AG04449 (cell line): ENCODE measurements at places on chromosomes 5 and 9.

DNA sequence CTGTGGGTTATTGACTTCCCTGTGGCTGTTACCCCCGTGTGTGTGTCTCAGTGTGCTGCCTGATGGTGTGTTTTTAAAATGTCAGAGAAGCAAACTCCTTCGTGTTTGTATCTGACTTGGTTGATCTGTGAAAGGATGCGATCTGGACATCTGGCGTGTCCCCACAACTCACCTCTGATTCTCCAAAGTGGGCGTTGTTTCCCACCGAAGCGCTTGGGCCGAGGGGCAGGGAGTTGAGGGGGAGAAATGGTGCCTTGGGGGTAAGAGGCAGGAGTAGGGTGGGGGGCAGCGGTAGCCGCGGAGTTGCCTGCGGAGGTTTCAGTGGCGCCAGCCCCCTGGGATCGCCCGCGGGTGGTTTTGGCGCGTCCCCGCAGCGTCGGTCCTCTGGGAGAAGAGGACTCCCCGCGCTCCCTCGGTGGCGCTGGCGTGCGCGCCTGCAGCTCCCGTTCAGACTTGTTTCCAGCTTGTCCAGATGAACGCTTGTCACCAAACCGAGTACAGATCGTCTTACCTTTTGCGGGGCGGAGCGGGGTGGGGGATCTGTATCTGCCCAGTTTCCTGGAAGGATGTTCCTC, 1.1 kb downstream of the MAST4 start:
- no peak for DNase-seq

- no peak for DNase-seq
Measured at GRCh38 chr5:175860531-175861045, 10.8 kb upstream of the CPLX2 start.

- DNase-seq = no peak
Measured at GRCh38 chr5:626850-627249, 14.7 kb downstream of the CEP72 start.

- DNase-seq = no peak
Measured at GRCh38 chr5:42640835-42641234, 115.8 kb upstream of the CCDC152 start.

GRCh38 chr5:169281625-169282024, 19.3 kb downstream of the SLIT3 start:
- no peak for DNase-seq

GRCh38 chr5:173888473-173889131, 453 bp downstream of the CPEB4 start:
- DNase-seq = no peak

DNA sequence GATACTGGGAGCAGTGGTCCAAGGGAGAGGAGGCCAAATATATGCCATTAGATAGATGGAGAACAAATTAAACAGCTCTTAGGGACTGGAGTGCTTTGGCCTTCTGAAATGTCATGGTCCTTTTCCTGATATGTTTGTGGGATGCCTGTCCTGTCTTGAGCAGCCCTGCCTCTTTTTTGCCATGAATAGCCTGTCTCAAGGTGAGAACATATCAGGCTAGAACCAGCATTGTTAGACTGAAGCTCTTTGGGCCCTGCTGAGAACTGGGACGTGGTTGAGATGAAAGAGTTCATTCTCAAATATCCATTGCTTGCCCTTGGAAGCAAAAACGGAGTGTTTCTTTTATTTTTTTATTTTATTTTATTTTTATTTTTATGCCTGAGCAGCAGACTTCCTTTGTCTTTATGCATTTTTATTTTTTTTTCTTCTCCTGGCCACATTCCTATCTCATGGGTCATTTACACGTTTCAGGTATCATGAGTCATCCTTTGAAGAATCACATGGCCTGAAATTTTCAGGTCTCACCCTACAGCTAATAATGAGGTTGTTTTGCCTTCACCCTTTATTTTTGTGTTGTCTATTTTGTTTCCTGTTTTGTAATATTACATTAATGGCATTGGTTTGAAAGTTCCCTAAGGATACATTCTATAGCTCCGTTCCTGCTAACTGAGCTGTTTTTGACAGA, 371.4 kb downstream of the PSAT1 start:
- no peak for DNase-seq

DNA sequence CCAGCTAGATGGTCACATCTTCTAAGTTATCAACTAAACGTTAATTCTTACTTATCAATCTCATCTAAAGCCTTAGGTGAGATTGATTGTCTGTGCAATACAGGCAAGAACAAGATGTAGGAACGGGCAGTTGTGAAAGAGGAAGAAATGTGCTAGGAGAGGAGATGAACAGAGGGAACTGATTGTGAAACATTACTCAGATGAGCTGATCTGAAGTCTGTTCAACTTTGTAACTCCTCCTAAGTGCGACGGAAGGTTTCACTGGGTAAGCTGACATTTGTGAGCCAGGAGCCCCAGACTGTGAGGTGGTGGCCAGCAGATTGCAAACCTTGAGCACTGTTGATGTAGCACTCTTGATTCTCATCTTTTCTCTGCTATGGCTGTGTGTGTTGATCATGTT, 204.1 kb downstream of the CD180 start:
- no peak for DNase-seq

GRCh38 chr5:38532165-38532669, 24.2 kb downstream of the LIFR start:
- DNase-seq = no peak

DNA sequence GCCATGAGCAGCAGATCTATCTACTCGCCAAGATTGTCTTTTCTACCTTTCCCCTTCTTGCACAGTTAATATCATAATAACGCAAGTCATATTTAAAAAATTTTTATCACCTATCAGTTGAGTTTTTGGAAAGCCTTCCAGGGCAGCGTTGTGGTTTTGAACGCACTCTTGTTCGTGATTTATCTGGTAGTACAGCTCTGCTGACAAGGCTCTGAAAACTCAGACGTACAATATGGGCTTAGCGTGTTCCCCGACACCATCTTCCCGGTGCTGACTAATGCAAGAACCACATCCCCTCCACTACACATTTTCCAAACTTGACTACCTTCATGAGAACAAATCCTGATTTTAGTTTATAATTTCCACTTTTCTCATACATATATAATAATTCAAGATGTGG, 1.6 kb upstream of the NFIL3 start:
- no peak for DNase-seq

DNA sequence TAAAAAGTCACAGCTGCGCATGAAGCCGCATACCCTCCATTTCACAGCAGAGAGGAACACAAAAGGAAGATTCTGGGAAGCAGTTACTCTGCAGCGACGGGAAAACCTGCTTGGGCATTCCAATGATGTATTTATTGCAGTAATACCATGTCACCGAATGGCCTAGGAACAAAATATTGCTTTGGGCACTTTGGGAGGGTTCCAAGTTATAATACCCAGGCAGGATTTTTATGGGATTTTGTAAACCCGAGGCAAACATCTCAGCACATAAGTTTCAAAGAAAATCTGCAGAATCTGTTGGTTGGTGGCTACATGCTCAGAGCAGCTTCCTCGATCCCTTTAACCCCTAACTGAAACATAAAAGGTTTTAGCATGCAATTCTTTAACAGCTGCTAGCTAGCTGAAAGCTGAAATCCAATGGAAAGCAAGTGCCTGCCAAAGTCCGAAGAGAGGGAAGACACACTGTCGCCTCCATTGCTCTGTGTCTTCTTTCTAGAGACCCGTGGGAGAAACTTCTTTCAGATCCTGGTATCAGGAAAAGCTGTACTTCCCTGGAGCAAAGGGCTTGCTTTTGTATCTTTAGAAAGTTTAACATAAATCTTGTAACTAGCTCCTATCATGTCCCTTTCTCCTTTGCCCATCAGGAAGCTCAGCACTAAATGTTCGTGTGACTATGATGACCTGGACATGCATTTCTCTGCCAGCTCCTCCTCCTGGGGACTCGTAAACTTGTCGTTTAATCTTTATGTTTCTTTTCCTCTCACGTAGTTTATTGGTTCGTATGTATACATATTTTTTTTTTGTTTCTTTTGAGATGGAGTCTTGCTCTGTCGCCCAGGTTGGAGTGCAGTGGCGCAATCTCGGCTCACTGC, 195.0 kb downstream of the MAPKAP1 start:
- DNase-seq = no peak

GRCh38 chr5:126488443-126489065, 65.3 kb downstream of the GRAMD2B start:
- DNase-seq = no peak
